ENCODE measurements at places on chromosomes 4 and X.

- DNase-seq = no peak
These were observed 29.9 kb downstream of the BCLAF3 start for GRCh38 chrX:19960913-19961312.

GRCh38 chrX:121761845-121762244 is 714.4 kb downstream of the GLUD2 start:
- no peak for DNase-seq

DNA sequence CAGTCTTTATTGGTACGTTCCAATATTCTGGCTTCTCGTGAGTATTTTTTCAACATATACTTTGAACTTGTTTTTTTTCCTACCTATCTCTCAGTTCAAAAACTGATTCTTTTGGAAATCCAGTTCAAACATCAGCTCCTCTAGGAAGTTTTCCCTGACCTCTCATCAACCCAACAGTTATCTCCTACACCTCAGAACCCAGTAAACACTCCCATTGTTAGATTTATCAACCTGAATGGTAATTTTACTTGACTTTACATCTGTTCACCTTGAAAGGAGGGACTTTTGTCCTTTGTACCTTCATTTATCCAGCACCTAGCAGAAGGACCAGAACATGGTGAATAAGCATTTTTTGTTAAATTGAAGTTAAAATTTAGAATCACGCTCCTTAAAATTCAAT is 13.6 kb downstream of the CAMK2D start:
- no peak for DNase-seq

- DNase-seq = no peak
These were observed 48.8 kb downstream of the MAP7D2 start for GRCh38 chrX:20067709-20068561.

DNA sequence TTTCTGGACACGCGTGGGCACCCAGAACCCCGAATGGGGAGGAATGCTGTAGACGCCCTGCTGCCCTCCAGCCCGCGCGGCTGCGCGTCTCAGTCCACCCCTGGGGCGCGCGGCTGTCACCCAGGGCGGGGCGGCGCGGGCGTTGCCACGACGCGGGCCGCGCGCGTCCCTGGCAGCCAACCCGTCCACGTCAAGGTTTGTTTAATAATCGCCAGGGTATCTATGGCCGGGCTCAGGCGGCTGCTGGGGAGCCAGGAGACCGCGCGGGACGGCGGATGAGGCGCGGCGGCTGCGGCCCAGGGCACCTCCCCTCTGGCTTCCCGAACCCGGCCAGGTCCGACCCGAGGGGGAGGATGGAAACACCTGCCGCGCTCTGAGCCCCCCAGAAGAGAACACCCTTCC is at the start of gene SPATA18:
Gene SPATA18 (plus strand): TSS at position 92 of the 402 bp plus-strand sequence. CDS start 401 bp downstream, outside the sequence.
- DNase-seq = no peak

DNA sequence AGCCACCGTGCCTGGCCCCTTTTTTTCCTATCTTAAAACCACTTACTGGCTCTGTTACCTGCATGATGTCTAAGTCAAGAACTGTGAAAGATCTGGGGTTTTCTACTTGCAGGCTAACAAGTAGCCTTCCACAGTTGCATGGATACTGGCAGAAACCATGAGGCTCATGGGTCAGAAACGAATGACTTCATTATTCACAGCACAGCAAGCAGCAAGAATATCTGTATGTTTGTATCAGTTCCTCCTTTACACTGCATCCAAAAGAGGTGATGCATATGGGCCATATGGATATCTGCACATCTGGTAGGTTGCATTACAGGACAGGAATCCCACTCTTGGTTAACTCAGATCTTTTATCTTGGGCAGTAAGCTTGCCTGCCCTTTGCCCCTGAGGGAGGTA is 154.9 kb upstream of the NUDT6 start:
- no peak for DNase-seq

- no peak for DNase-seq
These were observed 21.8 kb downstream of the SPANXC start for GRCh38 chrX:141220342-141221008.

DNA sequence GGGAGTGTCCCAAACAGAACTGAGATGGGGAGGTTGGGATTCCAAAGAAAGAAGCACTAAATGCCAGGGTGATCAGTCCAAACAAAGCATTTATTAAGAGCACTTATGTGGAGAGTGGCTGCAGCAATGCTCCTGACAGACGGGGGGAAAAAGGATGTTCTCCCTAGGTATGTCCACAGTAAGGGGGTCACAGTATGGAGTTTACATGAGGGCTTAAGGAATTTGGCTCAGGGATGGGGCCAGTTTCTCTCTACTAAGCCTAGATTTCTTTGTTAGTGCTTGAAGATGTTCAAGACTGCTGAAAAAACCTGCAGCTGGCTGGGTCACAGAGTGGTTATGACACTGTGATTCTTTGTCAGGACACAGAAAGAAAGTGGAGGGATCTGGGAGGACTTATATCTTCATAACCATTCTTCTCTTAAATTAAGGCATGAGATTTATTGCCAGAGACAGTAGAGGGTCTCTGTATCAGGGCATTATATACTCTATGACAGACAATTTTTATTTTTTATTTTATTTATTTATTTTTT is 1468.0 kb downstream of the C4orf33 start:
- no peak for DNase-seq

- DNase-seq = no peak
These were observed 29.0 kb downstream of the KCNE5 start for GRCh38 chrX:109596015-109596414.

- no peak for DNase-seq
These were observed 22.4 kb downstream of the TMEM33 start for GRCh38 chr4:41957634-41958033.

- DNase-seq = no peak
These were observed 274.6 kb downstream of the NKX6-1 start for GRCh38 chr4:84224522-84224921.

- DNase-seq = no peak
These were observed 102.1 kb upstream of the TENM3 start for GRCh38 chr4:182141061-182141460.

DNA sequence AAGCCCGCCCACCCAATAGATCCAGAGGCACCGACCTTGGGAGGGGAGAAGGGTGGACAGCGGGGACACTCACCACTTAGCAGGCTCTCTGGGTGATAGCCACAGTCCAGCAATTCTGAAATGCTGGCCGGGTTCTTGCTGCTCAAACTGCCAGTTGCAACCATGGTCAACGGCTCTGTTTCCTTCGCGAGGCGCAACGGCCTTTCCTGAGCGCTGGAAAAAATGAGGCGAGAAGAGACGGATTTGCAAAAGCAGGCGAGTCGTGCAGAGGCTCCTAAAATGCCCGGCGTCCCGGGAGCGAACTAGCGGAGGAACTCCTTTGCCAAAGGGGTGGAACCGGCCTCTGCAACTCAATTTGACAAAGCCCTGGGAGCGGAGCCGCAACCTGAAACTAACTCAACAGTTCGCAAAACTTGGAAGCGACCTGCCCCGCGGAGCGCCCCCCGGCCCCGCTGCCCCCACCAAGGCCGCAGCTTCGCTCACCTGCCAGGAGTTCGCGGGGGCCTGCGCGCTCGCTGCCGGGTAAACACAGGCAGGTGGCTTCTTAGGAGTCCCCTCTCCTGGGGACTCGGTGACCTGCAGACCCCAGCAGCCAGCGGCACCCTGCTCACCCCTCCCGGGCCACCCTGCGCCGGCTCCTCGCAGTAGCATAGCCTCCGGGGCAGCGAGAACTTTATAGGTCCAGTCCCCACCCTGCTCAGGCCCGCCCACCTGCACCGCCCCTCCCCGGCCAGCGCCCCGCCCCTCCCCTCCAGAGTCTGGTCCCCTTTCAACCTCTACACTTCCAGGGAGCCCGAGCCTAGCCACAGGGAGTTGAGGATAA is at the start of gene DDIT4L:
Gene DDIT4L (minus strand): TSS at position 649 of the 823 bp plus-strand sequence. CDS start 485 bp downstream, at position 164.
- no peak for DNase-seq

GRCh38 chrX:136021903-136022302 is 36.7 kb downstream of the SLC9A6 start:
- no peak for DNase-seq

DNA sequence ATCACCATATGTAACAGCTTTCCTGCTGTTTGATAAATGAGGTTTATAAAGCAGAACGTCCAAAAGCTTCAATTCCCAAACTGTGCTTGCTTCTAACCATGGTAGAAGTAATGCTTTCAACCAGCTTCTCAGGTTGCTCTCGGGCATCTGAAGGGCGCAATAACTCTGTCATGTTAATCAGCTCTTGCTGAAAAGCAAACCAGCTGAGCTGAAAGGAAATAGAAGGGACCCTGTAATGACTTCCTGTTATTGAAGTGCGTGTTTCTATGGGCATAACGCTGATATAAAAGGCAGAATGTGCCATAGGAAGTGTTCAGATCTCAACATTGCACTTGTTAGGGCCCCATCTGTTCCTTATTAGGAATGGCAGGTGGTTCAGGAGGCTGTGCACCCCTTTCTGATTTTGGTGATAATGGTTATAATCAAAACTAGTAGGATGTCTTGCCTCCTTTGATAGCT is 21.2 kb downstream of the HERC3 start:
- DNase-seq = no peak

GRCh38 chr4:156803056-156803455 is 168.5 kb downstream of the PDGFC start:
- no peak for DNase-seq

All from stimulated activated CD4-positive, alpha-beta T cell treated with anti-CD3 and anti-CD28 coated beads, Interleukin-12 subunit alpha, Interleukin-12 subunit beta, amount 100 ng/mL, for 24 hours (primary cell).